ENCODE measurements at places on chromosomes 1 and 21. TPM values are rescaled to one million over a fixed set of nuclear protein-coding genes. Genes with fewer than 3 reads are reported as not detected.

The FCRL2 gene
- not detected for total RNA-seq

The B3GALT5 gene
- total RNA-seq: 0.24 TPM

The MIXL1 gene
- 0.24 TPM for total RNA-seq

The OR10J1 gene
- total RNA-seq: not detected

The CNIH4 gene
- total RNA-seq: 94.6 TPM

The EFNA3 gene
- total RNA-seq: 4.9 TPM

The COX20 gene
- 46.4 TPM for total RNA-seq

The KCNC4 gene
- 4.4 TPM for total RNA-seq

The GPA33 gene
- total RNA-seq: not detected

The ASCL5 gene
- total RNA-seq: 0.08 TPM

The RIPK4 gene
- 14.0 TPM for total RNA-seq

Measured in A549 treated with CpdA at 1 μM for 4 hours (cell line).